Naive thymus-derived CD4-positive, alpha-beta T cell (primary cell): ENCODE measurements at places on chromosomes 16 and 17. TPM values are rescaled to one million over a fixed set of nuclear protein-coding genes. Genes with fewer than 3 reads are reported as not detected.

The KIF2B gene
- total RNA-seq: not detected

The DBNDD1 gene
- 1.0 TPM for total RNA-seq

The YBX2 gene
- not detected for total RNA-seq

The SLC43A2 gene
- 21.1 TPM for total RNA-seq

The ZNF469 gene
- total RNA-seq: 1.1 TPM

The CDH16 gene
- total RNA-seq: not detected

The PRSS8 gene
- not detected in 2 replicates for total RNA-seq

GRCh38 chr17:32896647-32897258, 19.8 kb upstream of the MYO1D start:
- no peaks in the 10 kb centered on the region for H3K27me3 ChIP-seq
- H3K4me3 ChIP-seq: no peak overlapping the region
- no peak overlapping the region for H3K27ac ChIP-seq
- no peak for DNase-seq
- H3K4me1 ChIP-seq: no peaks in the 10 kb centered on the region

GRCh38 chr17:929586-929985, 50.0 kb downstream of the NXN start:
- no peak overlapping the region for H3K27ac ChIP-seq
- H3K27me3 ChIP-seq: no peaks in the 10 kb centered on the region
- DNase-seq: no peak
- no peak overlapping the region for H3K4me3 ChIP-seq

DNA sequence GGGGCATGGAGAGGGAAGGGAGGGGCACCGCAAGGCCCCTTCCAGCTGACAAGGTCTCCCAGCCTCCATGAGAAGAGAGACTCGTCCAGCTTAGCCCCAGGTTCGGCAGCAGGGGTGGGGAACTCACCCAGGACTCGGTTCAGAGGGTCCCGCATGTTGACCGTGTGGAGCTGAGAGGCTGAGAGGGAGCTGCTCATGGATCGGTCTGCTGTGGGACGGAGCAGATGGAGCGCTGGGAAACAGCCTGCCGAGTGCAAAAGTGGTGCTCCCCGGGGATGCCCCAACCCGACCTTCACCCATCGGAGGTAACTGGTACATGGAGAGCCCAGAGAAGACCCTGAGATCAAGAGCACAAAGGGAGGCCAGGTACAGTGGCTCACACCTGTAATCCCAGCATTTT, 4.9 kb downstream of the CSF3 start:
- H3K36me3 ChIP-seq: peaks cover 4% of the 10 kb centered on the region
- no peak for DNase-seq
- H3K4me3 ChIP-seq: no peak overlapping the region

DNA sequence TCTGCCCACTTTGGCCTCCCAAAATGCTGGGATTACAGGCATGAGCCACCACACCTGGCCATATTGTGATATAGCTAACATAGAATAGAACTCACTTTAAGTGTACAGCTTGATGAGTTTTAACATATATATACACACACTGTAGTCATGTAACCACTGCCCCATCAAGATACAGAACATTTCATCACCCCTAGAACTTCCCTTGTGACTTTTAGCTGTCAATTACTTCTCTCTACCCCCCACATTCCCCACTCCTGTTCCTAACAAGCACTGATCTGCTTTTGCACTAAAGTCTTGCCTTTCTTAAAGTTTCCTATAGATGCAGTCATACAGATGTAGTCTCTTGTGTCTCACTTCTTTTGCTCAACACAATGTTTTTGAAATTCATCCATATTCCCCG, 93.1 kb downstream of the PITPNC1 start:
- H3K4me1 ChIP-seq: peaks cover 40% of the 10 kb centered on the region
- DNase-seq: no peak
- H3K27me3 ChIP-seq: no peaks in the 10 kb centered on the region
- no peaks in the 10 kb centered on the region for H3K36me3 ChIP-seq
- no peak overlapping the region for H3K4me3 ChIP-seq

- DNase-seq: no peak
- no peaks in the 10 kb centered on the region for H3K36me3 ChIP-seq
- H3K4me3 ChIP-seq: no peak overlapping the region
- no peak overlapping the region for H3K27ac ChIP-seq
- no peaks in the 10 kb centered on the region for H3K27me3 ChIP-seq
Observed at GRCh38 chr16:53899431-53899830, 195.5 kb downstream of the FTO start.

DNA sequence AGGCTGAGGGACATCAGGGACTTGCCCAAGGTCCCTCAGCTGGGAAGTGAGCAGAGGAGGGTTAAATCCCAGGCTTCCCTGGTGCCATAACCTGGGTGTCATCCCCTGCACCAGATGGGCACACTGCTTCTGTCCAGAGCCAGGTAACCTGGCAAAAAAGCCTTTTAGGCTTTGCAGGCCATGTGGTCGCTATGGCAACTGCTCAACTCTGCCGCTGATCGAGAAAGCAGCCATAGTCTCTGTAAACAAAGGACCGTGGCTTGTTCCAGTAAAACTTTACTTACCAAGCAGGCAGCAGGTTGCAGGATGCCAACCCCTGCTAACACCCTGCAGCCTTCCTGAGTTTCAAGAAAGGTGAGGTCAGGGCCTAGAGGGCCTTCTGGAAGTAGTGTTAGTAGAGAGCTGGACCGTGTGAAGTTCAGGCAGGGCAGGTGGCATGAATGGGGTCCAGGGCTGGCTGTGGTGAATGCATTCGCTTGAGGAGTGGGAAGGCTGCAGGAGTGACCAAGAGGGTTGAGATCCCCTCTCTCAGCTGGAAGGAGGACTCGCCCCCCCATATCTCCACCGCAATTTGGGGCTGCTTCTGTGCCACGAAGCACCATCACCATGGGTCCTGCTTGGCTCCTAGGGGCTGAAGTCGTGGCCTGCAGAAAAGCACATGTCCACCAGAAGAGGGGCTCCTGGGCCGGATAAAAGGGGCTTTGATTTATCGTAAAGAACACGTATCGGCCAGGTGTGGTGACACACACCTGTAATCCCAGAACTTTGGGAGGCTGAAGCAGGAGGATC, 91.3 kb downstream of the SOCS1 start:
- no peaks in the 10 kb centered on the region for H3K4me1 ChIP-seq
- no peak overlapping the region for H3K4me3 ChIP-seq
- no peak for DNase-seq
- H3K36me3 ChIP-seq: no peaks in the 10 kb centered on the region
- H3K27ac ChIP-seq: no peak overlapping the region

- H3K36me3 ChIP-seq: no peaks in the 10 kb centered on the region
- no peak overlapping the region for H3K27ac ChIP-seq
- H3K4me1 ChIP-seq: no peaks in the 10 kb centered on the region
Observed at GRCh38 chr16:89060207-89060794, 33.4 kb upstream of the ACSF3 start.

DNA sequence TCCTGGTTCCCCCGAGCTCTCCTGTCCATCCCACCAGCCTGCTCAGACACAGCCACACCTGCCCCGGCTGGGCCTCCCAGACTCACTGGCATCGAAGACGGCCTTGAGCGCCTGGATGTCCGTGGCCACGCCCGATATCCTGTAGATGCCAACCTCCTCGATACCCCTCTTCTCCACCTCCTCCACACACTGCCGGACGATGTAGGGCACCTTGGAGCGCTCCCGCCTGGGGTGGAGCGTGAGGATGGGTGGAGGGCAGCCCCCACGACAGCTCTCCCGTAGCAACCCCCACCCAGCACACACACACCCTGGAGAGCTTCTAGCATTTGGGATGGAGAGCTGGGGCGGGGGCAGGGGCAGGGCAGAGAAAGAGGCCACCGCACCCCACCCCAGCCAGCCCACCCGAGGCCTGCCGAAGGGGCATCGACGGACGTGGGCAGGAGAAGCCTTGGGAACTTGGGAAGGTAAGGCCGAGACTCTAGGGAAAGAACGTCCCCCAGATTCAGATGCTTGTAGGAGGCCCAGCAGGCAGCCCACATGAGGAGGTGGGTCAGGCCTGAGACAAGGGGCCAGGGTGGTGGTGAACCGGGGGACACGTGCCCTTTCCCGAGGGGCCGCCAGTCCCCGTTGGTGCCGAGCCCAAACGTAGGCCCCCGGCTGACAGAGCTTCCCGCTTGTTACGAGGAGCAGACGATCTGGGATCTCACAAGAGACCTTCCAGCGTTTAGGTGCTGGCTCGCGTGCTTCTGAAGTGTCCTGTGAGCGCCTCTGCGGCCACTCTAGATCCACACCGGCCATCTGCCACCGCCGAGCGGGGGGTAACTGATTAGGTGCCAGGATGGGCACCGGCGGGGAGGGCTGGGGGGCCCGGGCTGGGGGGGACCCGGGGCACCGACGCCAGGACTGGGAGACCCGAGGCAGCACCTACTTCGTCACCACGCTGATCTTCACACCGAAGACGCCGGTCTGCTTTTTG, 15.1 kb downstream of the TIMM22 start:
- peaks cover 7% of the 10 kb centered on the region for H3K36me3 ChIP-seq
- H3K27me3 ChIP-seq: no peaks in the 10 kb centered on the region
- H3K4me3 ChIP-seq: no peak overlapping the region
- no peak for DNase-seq
- no peak overlapping the region for H3K27ac ChIP-seq

DNA sequence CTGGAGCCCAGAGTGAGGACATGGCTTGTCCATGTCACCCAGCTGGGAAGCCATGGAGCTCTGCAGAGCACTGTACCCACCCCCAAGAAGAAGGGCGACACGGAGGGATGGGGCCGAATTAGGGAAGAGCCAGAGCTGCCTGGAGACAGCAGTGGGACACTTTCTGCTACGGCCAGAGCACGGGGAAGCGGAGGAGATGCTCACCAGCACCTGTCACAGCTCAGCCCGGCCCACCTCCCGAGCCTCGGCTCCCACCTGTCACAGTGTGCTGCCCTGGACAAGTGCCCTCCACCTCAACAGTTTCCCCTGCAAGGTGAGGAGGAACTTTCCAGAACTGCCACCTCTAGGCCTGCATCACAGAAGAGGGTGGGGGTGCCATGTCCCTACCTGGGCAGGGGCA, 36.4 kb downstream of the PEMT start:
- H3K27ac ChIP-seq: no peak overlapping the region
- H3K4me1 ChIP-seq: no peaks in the 10 kb centered on the region
- H3K36me3 ChIP-seq: no peaks in the 10 kb centered on the region
- H3K27me3 ChIP-seq: no peaks in the 10 kb centered on the region
- no peak overlapping the region for H3K4me3 ChIP-seq

GRCh38 chr17:13593757-13594156, 8.0 kb downstream of the HS3ST3A1 start:
- H3K4me3 ChIP-seq: no peak overlapping the region
- no peaks in the 10 kb centered on the region for H3K4me1 ChIP-seq
- no peak overlapping the region for H3K27ac ChIP-seq
- no peak for DNase-seq
- H3K36me3 ChIP-seq: no peaks in the 10 kb centered on the region
- H3K27me3 ChIP-seq: no peaks in the 10 kb centered on the region

- H3K36me3 ChIP-seq: no peaks in the 10 kb centered on the region
- H3K4me3 ChIP-seq: no peak overlapping the region
- H3K4me1 ChIP-seq: no peaks in the 10 kb centered on the region
Observed at GRCh38 chr16:81645266-81645694, 133.8 kb upstream of the PLCG2 start.

DNA sequence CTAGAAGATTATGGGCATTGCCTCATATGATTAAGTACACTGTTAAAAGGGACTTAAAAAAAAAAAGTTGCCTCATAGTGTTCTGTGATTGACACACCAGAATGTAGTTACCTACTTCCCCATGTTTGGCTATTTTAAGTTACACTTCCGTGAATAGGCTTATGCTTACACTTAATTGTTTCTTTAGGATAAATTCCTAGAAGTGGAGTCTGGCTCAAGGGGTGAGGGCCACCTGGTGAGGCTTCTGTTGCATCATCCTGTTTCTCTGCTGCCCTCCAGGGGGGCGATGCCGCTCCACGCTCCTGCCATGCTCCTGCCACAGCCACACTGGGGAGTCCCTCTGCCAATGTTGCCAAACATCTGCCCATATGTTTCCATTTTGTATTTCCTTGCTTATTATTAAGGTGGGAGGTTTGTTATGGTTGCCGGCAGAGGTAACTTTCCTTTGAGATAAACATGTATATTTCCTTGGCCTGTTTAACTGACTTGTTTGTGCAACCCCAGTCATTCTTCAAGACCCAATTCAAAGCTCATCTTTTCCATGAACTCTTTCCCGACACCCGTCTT, 73.1 kb downstream of the KSR1 start:
- no peaks in the 10 kb centered on the region for H3K4me1 ChIP-seq
- DNase-seq: no peak
- H3K36me3 ChIP-seq: no peaks in the 10 kb centered on the region
- H3K27ac ChIP-seq: no peak overlapping the region
- no peak overlapping the region for H3K4me3 ChIP-seq

- no peak overlapping the region for H3K27ac ChIP-seq
- H3K36me3 ChIP-seq: no peaks in the 10 kb centered on the region
- H3K27me3 ChIP-seq: no peaks in the 10 kb centered on the region
Observed at GRCh38 chr17:8490256-8491023, 54.8 kb downstream of the NDEL1 start.

DNA sequence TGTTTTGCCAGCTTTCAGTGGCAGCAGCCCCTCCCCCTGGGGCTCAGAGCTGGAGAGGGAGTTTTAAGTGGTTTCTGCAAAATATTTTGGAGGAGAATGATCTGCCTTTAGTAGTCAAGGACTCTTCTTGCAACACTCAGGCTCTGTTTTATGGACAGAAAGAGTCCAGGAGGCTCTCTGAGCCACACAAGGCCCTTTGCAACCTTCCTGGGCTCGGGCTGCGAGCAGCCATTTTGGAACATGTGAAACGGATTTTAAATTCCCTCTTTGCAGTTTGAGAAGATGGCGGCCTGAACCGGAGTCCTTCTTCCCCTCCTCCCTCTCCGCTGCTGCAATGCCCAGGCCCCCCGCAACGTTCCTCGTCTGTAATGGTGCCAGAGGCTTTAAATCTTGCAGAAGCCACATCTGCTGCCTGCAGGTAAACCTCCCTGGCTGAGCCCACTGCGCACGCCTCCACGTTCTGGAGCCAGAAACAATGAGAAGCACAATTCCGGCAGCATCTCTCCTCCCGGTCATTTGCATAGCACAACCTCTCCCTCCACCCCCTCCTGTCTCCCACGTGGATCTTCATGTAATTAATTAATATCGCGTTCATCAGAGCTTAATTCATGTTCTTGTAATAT, 386.1 kb downstream of the SEC14L1 start:
- H3K27me3 ChIP-seq: no peaks in the 10 kb centered on the region
- H3K4me3 ChIP-seq: no peak overlapping the region
- no peak for DNase-seq
- no peaks in the 10 kb centered on the region for H3K4me1 ChIP-seq
- H3K27ac ChIP-seq: no peak overlapping the region

DNA sequence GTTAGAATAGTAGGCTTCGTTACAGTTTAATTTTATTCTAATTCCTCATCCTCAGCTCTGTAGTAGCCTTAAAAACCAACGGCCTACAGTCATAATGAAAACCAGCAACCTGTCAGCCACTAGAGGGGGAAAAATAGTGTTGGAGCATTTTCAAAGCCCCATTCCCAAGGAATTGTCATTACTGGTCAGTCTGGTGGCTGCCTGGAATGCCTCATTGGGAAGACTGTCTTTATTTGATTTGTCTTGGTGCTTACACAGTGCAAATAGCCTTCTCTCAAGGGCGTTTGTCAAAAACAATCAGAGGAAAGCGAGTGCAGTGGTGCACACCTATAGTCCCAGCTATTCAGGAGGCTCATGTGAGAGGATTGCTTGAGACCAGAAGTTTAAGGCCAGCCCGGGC, 4.7 kb downstream of the LPCAT2 start:
- no peaks in the 10 kb centered on the region for H3K27me3 ChIP-seq
- no peaks in the 10 kb centered on the region for H3K4me1 ChIP-seq
- H3K27ac ChIP-seq: no peak overlapping the region
- no peak for DNase-seq

GRCh38 chr16:30351001-30351441, 4.1 kb downstream of the CD2BP2 start:
- H3K27me3 ChIP-seq: no peaks in the 10 kb centered on the region
- no peak for DNase-seq
- no peak overlapping the region for H3K4me3 ChIP-seq
- peaks cover 22% of the 10 kb centered on the region for H3K36me3 ChIP-seq
- H3K27ac ChIP-seq: no peak overlapping the region
- H3K4me1 ChIP-seq: peaks cover 16% of the 10 kb centered on the region
